Left ventricle myocardium inferior (tissue), 1 donor: ENCODE measurements at places on chromosomes 2 and 18.

DNA sequence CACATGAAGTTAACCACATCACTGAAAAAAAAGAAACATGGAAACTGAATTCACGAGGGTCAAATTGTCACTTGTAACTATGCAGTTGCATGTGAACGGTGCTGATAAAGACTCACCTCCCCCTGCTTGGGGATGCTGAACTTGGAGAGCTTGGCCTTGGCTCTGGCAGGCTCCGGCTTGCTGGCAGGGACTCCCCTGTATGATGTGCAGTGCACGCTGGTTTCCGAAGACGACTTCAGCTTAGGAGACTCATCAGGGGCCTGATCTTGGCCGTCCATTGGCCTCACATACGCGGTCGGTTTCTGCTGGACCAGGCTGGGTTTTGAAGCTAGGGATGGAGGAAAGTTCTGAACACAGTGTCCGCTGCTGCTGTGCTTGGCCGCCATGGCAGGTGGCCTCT, 135.9 kb downstream of the AFF3 start:
- H3K36me3 ChIP-seq, result no peaks in the 10 kb centered on the region
- no peaks in the 10 kb centered on the region for H3K27me3 ChIP-seq
- H3K27ac ChIP-seq, result no peak overlapping the region
- DNase-seq, result no peak
- peaks cover 14% of the 10 kb centered on the region for H3K4me1 ChIP-seq

- no peak for DNase-seq
- peaks cover 34% of the 10 kb centered on the region for H3K27me3 ChIP-seq
- no peaks in the 10 kb centered on the region for H3K4me1 ChIP-seq
- no peak overlapping the region for H3K27ac ChIP-seq
- no peaks in the 10 kb centered on the region for H3K36me3 ChIP-seq
Observed at GRCh38 chr2:161976917-161977316, 97.1 kb downstream of the DPP4 start.

DNA sequence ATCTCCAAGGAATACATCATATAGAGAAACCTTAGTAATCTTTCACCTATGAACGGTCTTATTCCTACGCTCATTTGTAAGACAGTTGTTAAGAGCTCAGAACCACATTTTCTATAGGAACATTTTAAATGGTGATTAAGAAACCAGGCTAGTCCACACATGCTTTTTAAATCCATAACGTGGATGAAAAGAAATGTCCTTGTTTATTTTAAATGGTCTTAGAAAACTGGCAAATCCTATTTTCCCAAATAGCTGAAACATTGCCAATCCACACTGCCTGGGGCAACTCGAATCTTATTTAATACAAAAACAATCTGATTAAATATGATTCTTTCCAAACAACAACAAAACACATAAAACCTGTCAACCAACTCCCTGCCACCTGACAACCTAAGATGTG, 23.7 kb downstream of the METTL8 start:
- DNase-seq, result no peak
- no peak overlapping the region for H3K4me3 ChIP-seq
- H3K27me3 ChIP-seq, result no peaks in the 10 kb centered on the region
- H3K36me3 ChIP-seq, result no peaks in the 10 kb centered on the region

- peaks cover 35% of the 10 kb centered on the region for H3K27me3 ChIP-seq
- no peak overlapping the region for H3K27ac ChIP-seq
- H3K36me3 ChIP-seq, result no peaks in the 10 kb centered on the region
- no peak overlapping the region for H3K4me3 ChIP-seq
- H3K4me1 ChIP-seq, result no peaks in the 10 kb centered on the region
- DNase-seq, result no peak
Observed at GRCh38 chr2:60745330-60745729, 10.7 kb upstream of the PAPOLG start.

DNA sequence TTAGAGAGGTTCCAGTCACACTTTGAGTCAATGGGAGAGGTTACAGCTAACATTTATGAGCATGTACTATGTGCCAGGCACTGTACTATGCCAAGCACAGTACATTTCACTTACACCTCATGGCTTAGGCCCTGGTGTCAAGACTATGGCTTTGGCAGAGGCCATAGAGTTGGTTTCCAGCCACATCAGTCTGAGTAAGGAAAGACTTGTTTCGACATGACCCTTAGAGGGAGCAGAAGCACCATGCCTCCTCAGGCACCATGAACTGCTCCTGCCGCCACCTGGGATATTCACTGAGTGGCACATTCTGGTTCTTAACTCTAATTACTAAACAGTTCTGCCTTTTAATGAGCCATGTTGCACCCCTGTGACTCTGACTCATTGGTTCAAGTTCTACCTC, 12.7 kb downstream of the DGUOK start:
- no peak for DNase-seq
- peaks cover 34% of the 10 kb centered on the region for H3K4me1 ChIP-seq
- no peak overlapping the region for H3K4me3 ChIP-seq

GRCh38 chr2:217183471-217183870, 323.6 kb upstream of the TNP1 start:
- H3K4me1 ChIP-seq, result peaks cover 31% of the 10 kb centered on the region
- no peak for DNase-seq
- no peaks in the 10 kb centered on the region for H3K27me3 ChIP-seq
- H3K4me3 ChIP-seq, result no peak overlapping the region
- no peak overlapping the region for H3K27ac ChIP-seq

DNA sequence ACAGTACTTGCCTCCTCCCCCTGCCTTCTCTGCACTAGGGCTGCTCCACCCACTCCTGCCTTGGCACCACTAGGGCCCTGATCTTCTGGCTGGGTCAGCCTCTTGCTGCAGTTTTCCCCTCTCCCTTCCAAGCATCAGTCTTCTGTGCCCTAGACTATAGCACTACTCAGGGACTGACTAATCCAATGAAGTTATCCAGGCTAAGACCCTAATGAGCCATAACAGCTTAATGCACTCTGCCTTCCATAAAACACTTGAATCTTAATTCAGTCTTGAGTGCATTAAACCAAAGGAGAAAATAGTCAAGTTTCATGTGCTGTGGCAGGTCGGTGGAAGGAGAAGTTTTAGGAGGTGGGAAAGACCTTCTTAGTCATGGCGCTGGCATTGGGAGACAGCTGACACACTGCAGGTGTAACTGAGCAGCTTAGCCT, 95.7 kb downstream of the BIN1 start:
- H3K27me3 ChIP-seq, result peaks cover 61% of the 10 kb centered on the region
- DNase-seq, result no peak
- no peak overlapping the region for H3K27ac ChIP-seq
- H3K4me1 ChIP-seq, result no peaks in the 10 kb centered on the region
- no peaks in the 10 kb centered on the region for H3K36me3 ChIP-seq

GRCh38 chr2:177147093-177147694, 65.4 kb upstream of the HNRNPA3 start:
- no peak for DNase-seq
- H3K4me3 ChIP-seq, result no peak overlapping the region
- H3K27ac ChIP-seq, result no peak overlapping the region
- peaks cover 13% of the 10 kb centered on the region for H3K4me1 ChIP-seq
- H3K27me3 ChIP-seq, result peaks cover 84% of the 10 kb centered on the region
- no peaks in the 10 kb centered on the region for H3K36me3 ChIP-seq

DNA sequence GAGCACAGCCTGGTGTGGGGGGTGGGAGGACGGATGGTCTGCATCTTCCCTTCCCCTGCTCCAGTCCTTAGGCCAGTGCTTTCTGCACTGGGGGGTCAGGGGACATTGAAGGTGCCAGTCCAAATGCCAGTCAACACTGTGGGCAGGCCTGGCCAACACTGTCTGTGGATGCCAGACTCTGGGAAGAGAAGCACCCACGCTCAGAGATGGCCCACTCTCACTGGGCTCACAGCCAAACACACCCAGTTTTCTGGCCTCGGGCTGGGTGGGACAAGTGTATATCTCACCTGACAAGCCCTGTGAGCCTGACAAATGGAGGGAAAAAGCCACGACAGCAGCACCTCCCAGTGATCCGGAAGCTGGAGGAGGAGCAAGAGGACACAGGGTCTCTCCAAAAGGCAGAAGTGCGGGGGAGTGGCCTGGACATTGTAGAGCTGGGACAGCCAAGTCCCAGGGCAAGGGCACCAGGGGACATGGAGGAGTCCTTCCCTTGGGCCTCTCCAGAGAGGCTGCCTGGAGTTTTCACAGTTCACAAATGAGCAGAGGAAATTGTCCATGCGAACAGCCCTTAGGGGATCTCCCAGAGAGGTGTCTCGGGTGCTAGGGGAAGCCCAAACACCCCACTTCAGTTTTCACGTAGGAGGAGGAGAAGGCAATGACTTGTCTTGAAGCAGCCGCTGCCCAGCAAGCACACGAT, 79.3 kb downstream of the SDC1 start:
- H3K4me1 ChIP-seq, result no peaks in the 10 kb centered on the region
- H3K4me3 ChIP-seq, result no peak overlapping the region
- H3K27ac ChIP-seq, result no peak overlapping the region
- no peak for DNase-seq
- H3K36me3 ChIP-seq, result no peaks in the 10 kb centered on the region

DNA sequence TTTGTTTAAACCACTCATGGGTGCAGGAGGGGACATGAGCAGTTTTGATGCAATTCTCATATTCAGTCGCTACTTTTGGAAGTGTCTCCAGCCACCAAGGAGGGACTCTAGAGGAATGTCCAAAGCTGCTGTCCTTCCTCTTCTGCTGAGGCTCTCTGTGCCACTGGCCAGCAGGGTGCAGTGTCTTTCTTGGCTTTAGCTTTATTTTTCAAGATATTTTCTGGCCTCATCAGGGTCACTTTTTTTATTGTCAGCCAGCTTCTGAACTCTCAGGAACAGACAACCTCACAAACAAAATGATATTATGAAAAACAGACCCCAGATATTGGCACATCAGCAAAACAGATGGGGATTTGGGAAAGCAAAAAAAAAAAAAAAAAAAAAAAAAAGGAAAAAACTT, 289.3 kb upstream of the ZSWIM2 start:
- no peaks in the 10 kb centered on the region for H3K36me3 ChIP-seq
- H3K4me3 ChIP-seq, result no peak overlapping the region
- peak; percentile 38 for DNase-seq
- H3K4me1 ChIP-seq, result peaks cover 2% of the 10 kb centered on the region
- peak overlapping the region; percentile 70 for H3K27ac ChIP-seq
